Effector CD4-positive, alpha-beta T cell (primary cell): ENCODE measurements at places on chromosomes 7 and 10.

DNA sequence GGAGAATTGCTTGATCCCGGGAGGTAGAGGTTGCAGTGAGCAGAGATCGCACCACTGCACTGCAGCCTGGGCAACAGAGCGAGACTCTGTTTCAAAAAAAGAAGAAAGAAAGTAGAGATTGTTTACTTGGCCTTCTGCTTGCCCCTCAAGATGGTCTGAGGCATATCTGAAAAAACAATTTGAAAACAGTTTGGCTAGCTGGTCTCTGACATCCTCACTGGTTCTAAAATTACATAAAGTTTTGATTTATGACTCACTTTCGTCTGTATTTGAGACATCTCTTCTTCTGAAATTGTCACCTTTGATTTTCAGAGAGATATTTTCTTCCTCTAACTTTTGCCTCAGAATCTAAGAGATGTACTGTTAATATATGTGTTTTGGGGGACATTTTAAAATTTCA, 49.6 kb upstream of the HELLS start:
- DNase-seq, result no peak

GRCh38 chr10:30502266-30503060, 68.5 kb downstream of the MAP3K8 start:
- peak; percentile 26 for DNase-seq

- no peak for DNase-seq
Observed at GRCh38 chr7:157293413-157293788, 43.4 kb upstream of the DNAJB6 start.

DNA sequence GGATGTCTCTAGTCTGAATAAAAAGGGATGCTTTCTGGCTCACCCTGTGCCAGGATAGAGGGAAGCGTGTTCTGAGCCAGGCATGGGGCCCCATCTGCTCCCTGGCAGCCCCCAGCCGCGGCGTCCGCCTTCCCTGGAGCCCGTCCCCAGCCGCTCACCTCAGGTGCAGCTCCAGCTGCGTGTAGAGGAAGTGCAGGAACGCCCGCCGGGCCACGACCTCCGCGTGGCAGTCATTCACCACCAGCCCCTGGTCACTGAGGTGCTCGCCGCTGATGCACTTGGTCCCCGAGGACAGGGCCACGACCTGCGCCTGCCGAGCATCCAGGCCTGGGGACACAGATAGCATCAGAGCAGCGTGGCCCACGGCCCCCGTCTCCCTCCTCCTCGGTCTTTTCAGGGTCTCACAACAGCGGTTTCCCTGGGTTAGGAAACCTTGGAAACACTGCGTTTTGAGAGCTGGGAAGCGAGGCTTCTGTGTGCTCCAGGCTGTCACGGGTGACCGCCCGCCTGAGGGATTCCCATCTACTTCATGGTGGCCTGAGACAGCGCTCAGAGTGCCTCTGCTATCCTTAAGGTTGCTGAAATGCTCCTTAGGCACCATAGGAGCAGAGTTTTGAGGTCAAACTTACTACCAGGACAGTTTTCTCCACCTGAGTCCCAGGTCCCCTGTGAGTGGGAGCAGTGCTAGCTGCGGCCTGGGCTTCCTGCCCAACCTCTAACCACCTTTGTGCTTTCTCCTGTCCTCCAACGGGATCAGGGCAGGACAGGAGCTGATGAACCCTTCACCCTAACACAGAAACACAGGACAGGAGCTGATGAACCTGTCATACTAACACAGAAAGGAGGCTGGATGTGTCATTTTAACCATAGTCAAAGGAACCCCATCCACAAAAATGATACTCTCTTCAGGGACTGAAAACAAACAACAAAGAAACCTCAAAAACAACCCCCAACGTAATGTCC, 186.1 kb downstream of the WDR37 start:
- no peak for DNase-seq

GRCh38 chr10:124249812-124250432, 156.5 kb upstream of the CHST15 start:
- no peak for DNase-seq

- no peak for DNase-seq
Observed at GRCh38 chr10:128487517-128487916, 361.3 kb upstream of the MKI67 start.

DNA sequence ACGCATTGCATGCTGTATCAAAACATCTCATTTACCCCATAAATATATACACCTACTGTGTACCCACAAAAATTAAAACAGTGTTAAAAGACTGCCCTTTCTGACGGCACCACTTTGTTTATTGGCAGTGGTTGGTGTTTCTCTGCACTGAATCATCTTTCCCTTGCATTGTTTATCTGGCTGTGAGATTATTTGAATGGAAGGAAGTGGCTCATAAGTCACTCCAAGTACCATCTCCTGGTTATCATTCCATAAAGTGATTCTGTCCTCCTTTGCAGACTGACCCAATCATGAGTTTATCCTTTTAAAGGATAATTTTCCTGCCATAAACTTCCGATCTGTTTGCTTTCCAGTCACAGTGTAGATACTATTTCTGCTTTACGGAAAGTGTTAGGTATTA, 183.8 kb downstream of the CAMK1D start:
- DNase-seq, result no peak

- no peak for DNase-seq
Observed at GRCh38 chr10:73650537-73651331, 5.1 kb downstream of the SYNPO2L start.

DNA sequence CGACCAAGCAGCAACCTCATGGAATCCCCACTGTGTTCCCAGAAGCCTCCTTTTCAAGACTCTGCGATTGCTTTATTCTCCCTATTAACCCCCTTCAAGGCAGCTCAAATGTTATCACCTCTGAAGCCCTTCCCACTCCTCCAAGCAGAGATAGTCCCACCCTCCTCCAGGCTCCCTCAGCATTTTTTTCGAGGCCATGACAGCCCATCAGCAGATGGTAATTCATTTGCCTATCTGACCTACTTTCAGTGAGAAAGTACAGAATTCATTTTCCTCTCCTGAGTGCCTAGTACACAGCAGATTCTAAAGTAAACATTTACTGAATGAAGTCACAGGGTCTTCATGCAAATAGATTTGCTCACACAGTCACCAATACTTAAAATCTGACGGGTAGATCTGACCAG, 47.8 kb downstream of the HERPUD2 start:
- DNase-seq, result no peak

GRCh38 chr10:14087566-14087965, 243.2 kb downstream of the FRMD4A start:
- no peak for DNase-seq

- DNase-seq, result no peak
Observed at GRCh38 chr10:110069502-110069982, 61.8 kb downstream of the ADD3 start.

- no peak for DNase-seq
Observed at GRCh38 chr10:88472540-88472939, 110.6 kb downstream of the RNLS start.

- no peak for DNase-seq
Observed at GRCh38 chr10:105952153-105952552, 1212.4 kb downstream of the SORCS1 start.

GRCh38 chr10:124347956-124348355, 70.8 kb downstream of the OAT start:
- no peak for DNase-seq

DNA sequence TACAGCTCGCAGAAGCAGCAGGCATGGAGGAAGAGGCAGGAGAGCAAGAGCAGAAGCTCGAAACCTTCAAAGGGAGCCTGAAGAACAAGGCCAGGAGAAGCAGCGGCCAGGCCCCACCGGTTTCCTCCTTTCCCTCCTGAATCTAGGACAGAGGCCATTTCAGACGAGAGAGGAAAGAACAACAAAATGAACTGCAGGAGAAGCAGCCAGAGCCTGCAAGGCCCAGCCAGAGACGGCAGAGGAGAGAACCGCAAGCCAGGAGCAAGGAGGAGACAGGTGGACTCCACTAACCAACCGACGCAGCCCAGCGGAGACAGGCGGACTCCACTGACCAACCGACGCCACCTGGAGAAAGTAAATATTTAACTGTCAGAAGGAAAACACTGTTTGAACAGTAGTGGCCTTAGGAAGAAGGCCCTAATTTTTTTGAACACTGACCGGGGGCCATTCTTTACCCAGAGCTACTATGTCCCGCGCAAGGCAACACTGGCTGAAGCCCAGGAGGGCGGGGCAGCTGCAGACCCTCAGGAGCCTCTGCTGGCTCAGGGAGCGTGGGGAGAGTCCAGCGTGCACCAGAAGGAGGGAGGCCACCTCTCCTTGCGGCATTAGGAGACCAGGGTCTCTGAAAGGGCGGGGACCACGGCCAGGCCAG, 559.2 kb downstream of the PTPRN2 start:
- no peak for DNase-seq

DNA sequence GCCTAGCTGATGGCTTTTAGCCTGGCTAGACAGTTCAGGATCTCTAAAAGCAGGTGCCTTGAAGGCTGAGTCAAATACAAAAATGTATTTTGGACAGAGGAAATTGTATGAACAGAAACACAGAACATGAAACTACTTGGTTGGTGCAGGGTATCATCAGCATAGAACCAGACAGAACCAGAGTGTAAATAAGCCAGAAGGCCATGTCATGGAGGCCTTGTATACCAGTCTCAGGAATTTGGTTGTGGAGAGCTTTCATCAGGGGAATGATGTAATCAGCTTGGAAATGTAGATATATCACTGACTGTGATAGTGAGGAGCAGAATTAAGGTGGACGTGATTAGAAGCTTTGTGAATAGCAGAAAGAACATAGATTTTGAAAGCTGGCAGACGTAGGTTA, 82.9 kb downstream of the CFTR start:
- no peak for DNase-seq

GRCh38 chr10:96831867-96832720, at the start of gene LCOR:
LCOR (plus strand) TSS chr10:96832298; CDS start chr10:96949058, 116,760 bp downstream.
- peak; percentile 73 for DNase-seq

GRCh38 chr7:30745261-30745941, 6.5 kb upstream of the INMT start:
- no peak for DNase-seq

DNA sequence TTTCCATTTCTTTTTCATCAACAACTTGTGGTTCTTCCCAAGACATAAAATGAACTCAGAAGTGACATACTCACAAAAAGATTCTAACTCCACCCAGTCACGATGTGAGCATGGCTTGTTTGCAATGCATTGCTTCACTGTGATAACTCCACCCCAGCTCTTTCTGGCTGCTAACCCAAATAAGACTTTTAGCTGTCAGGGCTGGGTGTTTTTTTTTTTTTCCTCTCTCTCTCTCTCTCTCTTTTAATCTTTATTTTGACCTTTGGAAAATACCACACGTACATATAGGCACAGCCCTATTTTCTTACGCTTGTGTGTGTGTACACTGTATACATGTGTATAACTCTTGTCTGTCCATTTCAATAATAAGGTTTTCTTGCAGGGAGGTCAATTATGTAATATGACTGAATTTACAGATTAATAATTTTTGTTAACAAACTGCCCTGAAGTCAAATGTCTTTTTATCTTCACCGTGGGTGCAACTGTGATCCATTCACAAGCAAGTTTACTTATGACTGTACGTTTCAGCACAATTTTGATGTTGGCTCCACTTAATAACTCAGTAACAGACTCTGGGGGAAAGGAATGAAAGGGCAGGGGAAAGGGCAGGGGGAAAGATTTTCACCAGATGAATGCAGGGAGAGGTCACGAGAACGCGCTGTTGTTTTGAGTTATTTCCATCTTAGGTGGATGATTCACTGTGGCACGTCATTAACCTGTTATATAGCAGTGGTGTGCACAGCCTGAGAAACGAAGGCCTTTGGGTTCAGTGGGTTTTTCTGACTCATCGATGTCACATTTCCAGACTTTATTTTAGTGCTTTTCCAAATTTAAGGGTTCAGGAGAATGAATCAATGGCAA, 49.1 kb downstream of the APBB1IP start:
- DNase-seq, result peak; percentile 72

DNA sequence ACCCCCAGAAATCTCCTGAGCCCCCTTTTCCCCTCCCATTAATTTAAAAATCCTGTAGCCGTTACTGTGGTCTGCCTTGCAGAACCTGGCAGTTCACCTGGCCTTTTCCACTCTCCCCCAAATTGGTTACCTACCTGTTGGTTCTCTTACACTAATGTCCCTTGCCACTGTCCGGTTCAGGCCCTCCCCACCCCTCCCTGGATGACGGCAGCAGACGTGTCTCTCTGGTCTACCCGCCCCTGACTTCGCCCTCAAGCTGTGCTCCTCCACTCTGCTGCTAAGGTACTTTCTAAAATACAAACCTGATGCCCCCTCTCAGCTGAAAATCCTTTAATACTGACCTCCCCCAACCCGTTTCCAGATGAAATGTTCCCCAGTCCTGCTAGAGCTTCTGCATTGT, 15.6 kb upstream of the SH3PXD2A start:
- DNase-seq, result no peak

- DNase-seq, result no peak
Observed at GRCh38 chr7:113562242-113562641, 356.6 kb downstream of the PPP1R3A start.

DNA sequence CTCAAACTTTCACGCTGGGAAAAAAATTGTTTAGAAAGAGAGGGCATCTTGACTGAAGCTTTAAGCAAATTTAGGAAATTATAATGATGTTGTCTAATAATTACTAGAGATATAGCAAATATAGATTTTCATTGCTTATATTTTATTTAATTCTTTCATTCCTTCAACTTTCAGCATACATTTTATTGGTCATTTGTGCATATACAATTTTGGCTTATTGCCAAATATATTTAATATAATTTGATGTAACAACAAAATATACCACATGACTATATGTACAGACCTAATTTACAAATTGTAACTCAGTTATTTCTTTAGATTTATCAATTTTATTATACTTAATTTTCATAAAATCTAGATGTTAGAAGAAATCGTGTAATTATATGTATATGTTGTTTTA, 390.1 kb downstream of the ATRNL1 start:
- DNase-seq, result no peak

DNA sequence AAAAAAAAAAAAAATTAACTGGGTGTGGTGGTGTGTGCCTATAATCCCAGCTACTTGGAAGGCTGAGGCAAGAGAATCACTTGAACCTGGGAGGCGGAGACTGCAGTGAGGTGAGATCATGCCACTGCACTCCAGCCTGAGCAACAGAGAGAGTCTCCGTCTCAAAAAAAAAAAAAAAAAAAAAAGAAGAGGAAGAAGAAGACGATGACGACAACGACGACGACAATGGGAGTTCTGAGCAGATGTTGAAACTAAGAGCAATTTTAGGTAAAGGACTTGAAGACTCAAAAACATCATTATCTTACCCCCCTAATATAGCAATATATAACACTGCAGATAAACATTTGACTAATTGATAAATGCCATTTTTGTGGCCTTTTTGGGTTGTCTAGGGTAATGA, 39.5 kb upstream of the PPP1R17 start:
- no peak for DNase-seq

GRCh38 chr10:27157150-27157549, 2.0 kb downstream of the MASTL start:
- no peak for DNase-seq

GRCh38 chr7:28381466-28381865, 30.9 kb upstream of the CREB5 start:
- DNase-seq, result no peak

- no peak for DNase-seq
Observed at GRCh38 chr10:91598211-91598977, 34.5 kb downstream of the PPP1R3C start.

- no peak for DNase-seq
Observed at GRCh38 chr10:102651455-102652169, 7.3 kb downstream of the TRIM8 start.
